ENCODE measurements at places on chromosomes 2 and 18. TPM values are rescaled to one million over a fixed set of nuclear protein-coding genes. Genes with fewer than 3 reads are reported as not detected.

GRCh38 chr2:14358339-14358738 is 274.2 kb upstream of the LRATD1 start:
- no peak for DNase-seq

- DNase-seq = no peak
These were observed 3.0 kb downstream of the BUB1 start for GRCh38 chr2:110674620-110675555.

DNA sequence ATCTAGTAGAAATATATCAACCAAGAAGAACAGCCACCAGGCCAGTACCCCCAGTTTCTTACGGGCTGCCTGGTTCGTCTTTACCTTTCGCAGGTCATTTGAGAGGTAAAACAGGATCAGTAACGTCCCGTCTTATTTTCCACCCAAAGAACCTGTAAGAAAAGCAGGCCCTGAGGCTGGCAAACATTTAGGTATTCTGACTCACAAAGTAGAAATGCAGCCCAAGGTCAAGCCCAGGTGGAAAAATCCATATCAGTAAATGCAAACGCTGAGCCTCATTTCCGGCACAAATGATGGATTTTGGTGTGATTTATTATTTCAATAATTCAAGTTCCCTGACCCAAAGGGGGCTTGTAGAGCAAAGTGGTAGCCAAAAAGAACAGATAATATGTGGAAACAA is 171.2 kb downstream of the ZNF516 start:
- no peak for DNase-seq

DNA sequence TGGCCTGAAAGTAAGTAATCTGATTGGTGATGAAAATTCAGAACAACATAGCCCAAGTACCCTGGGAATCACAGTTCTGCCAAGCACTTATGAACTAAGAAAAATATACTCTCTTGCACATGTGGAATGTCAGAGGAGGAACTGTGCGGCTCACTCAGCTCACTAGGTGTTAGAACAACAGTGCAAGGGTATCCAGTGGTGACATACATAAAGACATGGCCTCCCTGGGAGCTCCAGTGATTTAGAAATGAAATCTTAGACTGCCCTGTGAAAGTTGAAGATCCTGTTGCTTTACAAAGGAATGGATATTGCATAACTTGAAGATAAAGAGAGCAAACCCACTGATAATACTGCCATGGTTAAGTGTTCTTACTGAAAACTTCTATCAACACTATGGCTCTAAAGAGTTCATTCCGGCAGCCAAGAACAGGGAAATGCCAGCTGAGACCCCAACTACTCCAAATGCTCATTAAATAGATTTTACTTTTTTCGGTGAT is 246.2 kb downstream of the ARHGAP15 start:
- peak; percentile 11 for DNase-seq

GRCh38 chr2:88074854-88075292 is 7.2 kb downstream of the SMYD1 start:
- no peak for DNase-seq

DNA sequence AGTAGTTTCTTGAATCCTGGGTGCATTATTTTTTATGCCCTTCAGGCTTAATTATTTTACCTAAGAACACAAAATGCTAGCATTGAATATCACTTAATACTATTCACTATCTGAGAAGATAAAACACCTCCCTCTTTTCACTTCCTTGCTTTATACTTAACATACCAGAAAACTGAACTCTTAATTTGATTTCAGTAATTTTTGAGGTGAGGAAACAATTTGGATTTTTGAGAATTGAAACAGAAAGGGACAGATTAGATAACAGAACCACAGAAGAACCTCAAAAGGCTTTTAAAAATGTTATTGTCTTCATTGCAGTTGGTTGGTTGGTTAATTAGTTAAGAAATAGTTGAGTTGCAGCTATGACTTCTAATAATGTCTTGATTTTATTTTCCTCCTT is 69.5 kb downstream of the GPD2 start:
- no peak for DNase-seq

DNA sequence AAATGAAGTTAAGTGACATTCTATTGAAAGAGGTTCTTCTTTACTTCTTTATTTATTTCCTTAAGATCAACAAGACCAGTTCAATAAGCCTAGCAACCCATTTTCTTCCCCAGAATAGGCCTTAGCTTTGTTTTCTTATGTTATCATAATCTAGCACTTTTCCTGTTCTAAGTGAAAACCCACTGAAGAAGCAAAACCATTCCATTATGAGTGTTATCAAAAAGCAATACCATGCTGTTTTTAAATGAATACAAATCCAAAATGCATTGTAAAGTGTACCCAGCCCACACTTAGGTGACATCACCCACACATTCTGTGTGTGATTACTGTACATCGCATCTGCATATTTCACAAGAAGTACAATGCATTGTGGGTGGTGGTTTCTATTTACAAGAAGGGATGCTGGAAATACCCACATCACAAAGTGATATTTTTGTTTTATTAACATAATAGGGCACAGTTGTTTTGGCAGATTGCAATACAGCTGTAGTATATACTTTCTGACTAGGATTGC is 679.5 kb downstream of the KCNJ3 start:
- no peak for DNase-seq

DNA sequence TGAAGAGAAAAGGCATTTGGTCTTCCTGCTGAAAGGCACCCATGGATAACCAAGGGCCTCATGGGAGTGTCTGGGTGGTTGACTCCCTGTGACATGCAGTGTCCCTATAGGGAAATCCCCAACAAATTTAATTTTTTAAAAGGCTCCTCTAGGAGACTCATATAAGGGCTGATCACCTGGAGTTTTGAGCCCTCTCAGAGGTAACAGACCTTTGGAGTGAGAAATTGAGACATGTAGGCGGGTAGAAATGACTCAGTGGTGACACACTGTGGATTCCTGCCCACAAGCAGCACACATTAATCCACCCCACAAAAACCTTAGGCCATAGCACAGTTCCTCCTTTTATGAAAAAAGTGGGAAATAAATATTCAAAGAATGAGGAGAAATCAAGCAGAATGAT is 557.0 kb upstream of the CNTNAP5 start:
- DNase-seq = no peak

DNA sequence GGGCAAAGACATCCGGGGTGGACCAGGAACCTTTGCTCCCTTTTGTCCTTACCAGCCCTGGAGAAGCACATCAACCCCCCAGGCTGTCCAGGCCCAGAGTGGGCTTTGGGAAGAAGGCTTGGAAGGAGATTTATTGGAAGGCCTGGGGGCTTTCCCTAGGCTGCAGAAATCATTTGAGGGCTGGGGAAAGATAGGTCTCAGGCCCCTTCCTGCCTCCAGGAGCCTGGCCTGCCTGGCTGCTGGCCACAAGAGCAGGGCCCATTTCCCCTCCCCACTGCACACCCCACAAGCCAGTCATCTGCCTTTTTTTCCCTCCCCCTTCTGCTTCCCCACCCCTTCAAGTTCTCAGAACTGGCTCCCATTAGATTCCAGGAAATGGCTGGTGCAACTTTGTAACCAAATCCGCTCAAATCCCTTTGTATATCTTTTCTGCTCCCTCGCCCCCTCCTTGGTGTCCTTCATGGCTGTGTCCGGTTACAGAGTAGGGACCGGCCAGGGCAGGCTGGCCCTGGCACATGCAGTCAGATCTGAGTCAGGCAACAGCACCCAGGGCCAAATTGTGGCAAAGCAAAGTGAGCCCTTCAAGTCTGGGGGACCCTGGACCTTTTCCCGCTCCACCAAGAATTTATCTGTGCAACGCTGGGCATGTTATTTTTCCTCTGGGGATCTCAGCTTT is 20.8 kb upstream of the TNP1 start:
- DNase-seq = peak; percentile 62

DNA sequence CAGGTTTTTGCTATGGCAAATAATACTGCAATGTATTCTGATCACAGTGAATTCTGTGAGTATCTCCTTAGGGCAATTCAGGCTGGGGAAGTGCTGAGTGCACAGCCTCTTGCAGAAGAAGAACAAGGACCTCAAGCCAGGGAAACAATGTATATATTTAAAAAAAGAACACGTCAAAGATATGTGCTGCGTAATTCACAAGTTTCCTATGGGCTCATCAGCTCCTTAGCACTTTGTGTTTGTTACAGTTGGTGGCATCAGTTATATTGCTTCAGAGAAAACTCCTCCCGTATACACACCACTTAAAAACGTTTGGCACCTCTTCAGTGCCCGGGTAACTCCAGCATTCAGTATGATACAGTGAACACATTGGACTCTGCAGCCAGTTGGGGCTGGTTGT is 16.5 kb upstream of the MARCO start:
- no peak for DNase-seq

DNA sequence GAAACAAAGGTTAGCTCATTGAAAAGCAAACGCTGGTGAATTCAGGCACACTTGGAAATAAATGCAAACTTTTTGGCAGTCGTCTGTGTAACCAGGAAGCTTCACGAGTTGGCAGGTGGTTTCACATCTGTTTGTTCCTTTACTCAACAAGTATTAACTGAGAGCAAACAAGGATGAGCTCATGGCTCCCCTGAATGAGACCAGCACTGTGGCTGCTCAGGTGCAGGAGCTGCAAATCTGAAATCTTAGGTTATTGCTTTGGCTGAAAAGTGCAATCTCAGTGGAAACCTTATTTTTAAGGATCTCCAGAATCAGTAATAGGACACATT is 46.3 kb downstream of the SH3RF3 start:
- DNase-seq = no peak

G6PC2 gene
- not detected for polyA plus RNA-seq

RFTN2 gene
- polyA plus RNA-seq = 18.3 TPM

PROM2 gene
- 34.1 TPM for polyA plus RNA-seq

MMADHC gene
- polyA plus RNA-seq = 109 TPM

GNAL gene
- polyA plus RNA-seq = 5.8 TPM

SLC9A4 gene
- polyA plus RNA-seq = 13.2 TPM

TMEM200C gene
- polyA plus RNA-seq = 2.3 TPM
